ENCODE measurements at places on chromosomes 6 and 20. TPM values are rescaled to one million over a fixed set of nuclear protein-coding genes. Genes with fewer than 3 reads are reported as not detected.

Gene ZDHHC14
- 4.0 TPM for total RNA-seq

Gene ZNF133
- 8.4 TPM for total RNA-seq

Gene RTF2
- total RNA-seq, result 93.0 TPM

Gene BANF2
- not detected for total RNA-seq

Gene TAAR2
- not detected for total RNA-seq

Gene PROKR2
- total RNA-seq, result not detected

Gene CDSN
- not detected for total RNA-seq

Gene TMC2
- total RNA-seq, result 0.12 TPM

Gene NRSN1
- total RNA-seq, result not detected

Gene SLC22A3
- 49.5 TPM for total RNA-seq

Gene C6orf15
- not detected for total RNA-seq

Gene PAK5
- total RNA-seq, result not detected

Gene RAD21L1
- total RNA-seq, result not detected

Gene EYA2
- total RNA-seq, result 4.0 TPM

Gene FOXQ1
- not detected for total RNA-seq

Gene FGD2
- 2.3 TPM for total RNA-seq
